ENCODE measurements at places on chromosomes 1 and 21.

DNA sequence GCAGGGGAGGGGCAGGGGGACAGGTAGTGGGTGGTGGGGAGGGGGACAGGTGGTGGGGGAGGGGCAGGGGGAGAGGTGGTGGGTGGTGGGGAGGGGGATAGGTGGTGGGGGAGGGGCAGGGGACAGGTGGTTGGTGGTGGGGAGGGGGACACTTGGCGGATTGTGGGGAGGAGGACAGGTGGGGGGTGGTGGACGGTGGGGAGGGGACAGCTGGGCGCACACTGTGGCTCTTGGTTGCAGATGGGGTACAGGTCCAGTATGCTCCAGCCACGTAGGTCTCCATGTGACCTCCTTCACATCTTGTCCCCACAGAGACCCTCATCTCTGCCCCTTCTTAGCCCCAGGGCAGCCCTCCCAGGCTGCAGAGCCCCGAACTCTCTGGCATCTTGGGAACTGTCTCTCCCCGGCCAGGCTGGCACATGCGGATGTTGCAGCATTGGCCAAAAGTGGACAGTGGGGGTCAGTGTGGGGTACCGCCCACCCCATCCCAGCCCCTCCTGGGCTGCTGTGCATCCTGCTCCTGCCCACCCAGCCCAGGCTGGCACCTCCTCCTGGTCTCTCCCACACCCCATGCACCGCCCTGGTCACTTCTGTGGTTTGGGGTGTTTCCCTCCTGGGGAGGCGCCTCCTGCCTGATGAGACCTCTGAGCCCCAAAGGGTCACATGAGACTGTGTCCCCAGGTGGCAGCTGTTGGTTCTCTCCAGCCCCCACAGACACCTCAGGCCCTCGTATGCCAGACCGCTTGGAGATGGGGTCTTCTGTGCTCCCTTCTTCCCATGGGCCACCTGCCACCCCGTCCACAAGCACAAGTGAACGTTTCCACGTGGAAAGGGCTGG, 7.6 kb upstream of the SLC19A1 start:
- DNase-seq: no peak

GRCh38 chr1:87318056-87318650, 10.5 kb upstream of the LMO4 start:
- no peak for DNase-seq

GRCh38 chr1:222167896-222168295, 380.0 kb downstream of the HHIPL2 start:
- no peak for DNase-seq

- no peak for DNase-seq
Observed at GRCh38 chr1:247386687-247387086, 29.3 kb upstream of the NLRP3 start.

- DNase-seq: no peak
Observed at GRCh38 chr1:112011202-112011601, 21.7 kb upstream of the KCND3 start.

DNA sequence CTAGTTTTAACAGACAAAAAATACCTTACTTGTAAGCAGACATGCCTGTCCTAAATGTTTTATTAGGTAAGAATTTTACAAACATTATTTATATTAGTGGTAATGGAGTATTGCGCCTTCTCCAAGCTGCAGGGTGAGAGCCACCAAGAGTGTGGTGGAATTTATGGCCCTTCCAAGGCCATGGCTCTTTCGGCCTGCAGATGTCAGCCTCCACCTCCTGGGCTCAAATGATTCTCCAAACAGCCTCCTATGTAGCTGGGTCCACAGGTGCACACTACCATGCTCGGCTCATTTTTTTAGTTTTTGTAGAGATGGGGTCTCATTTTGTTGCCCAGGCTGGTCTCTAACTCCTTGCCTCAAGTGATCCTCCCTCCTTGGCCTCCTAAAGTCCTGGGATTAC, 56.3 kb downstream of the ITGB3BP start:
- no peak for DNase-seq

GRCh38 chr1:4161366-4162006, 261.4 kb upstream of the C1orf174 start:
- no peak for DNase-seq

GRCh38 chr1:9008236-9008635, 18.0 kb downstream of the SLC2A7 start:
- no peak for DNase-seq

DNA sequence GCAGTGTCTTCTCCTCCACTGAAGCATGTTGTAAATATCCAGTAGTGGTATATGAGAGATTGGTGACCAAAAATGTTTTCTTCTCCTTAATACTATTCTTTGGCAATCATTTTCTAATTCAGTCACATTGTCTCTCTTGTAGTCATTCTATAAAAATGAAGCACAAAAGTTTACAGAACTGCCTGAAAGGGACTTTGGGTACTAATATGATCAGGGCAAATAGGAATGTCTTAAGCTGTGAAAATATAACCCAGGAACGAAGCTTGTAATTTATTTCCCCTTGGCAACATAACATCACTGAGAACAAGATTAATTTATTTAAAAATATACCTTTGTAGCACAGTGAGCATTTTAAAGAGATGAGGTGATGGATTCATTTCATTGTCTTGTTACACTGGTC, 4.9 kb downstream of the B3GALT2 start:
- no peak for DNase-seq

DNA sequence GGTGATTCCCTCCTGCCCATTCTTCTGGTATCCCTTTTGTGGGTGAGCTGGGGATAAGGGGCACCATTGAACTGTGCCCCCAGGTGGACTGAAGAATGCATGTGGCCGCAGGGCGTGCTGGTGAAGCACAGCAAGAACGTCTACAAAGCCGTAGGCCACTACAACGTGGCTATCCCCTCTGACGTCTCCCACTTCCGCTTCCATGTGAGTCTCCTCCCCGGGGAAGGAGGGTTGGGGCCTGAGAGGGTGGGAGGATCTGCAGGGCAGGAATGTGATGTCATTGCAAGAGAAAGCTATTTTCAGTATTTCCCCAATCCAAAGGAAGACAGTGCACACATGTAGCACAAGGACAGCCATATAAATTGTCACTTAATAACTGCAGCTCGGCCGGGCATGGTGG, 7.5 kb upstream of the KPNA6 start:
- peak; percentile 44 for DNase-seq

DNA sequence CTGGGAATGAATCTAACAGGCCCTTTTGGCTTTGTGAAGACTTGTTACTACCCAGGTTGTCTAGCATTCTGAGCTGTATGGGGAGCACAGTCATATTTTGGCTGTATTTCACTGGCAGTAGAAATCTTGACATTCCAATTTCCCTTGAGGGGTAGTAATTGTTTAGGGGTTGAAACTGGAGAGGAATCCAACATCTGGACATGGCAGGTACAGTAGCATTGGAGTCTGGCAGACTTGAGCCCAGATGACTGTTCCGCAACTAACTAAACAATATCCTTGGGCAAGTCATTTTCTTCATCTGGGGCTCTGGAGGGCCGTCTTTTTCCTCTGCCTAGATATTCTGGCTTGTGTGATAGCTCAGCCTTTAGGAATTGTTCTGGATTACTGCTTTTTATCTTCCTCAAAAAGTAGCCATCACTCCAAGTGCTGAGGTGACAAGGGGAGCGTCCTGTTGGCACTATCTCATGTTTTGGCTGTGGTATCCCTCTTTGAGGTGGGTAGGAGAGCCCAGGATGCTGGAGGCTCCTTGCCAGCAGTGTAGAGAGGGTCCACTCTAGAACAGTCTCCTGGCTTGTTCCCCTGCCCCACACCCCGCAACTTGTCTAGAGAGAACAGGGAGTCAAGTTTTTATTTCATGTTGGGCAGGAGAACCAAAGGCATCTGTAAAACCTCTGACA, 22.7 kb upstream of the NBL1 start:
- no peak for DNase-seq

DNA sequence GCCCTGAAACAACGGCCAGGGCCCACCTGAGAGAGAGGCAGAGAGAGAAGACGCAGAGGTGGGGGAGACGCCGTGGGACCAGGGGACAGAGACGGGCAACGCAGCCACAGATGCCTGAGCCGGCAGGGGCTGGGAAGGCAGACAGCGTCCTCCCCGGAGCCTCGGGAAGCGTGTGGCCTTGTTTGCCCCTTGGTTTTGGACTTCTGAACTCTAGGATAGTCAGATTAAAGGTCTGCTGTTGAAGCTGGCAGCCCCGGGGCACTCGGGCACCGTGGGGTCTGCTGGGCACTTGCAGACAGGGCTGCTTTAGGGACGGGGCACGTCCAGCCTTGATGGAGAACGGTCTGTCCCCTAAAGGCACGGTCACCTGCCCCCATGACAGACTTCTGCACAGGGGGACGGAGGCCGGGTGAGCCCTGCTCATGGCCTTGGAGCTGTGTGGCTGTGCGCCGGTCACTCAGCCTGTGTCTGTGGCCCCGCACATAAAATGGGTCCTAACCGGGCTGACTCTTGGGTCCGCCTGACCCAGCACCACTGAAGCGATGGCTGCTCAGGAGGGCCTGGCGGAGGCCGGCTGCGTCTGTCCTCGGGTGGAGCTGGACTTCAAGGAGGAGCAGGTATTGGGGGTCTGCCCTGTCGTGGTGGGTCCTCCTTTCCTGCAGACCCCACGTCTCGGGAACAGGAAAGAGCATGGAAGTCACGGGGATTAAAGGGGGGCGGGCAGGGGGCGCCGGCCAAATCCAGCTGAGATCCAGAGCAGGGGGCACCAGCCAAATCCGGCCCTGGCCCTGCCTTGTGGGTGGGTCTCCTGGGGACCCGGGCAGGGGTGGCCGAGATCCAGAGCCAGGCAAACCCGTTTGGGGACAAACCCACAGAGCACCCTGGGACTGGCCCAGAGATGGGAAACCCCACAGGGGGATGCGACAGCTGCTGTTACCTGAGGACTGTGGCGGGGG, 9.6 kb upstream of the RNF223 start:
- no peak for DNase-seq

GRCh38 chr21:32352526-32352925, 40.3 kb downstream of the URB1 start:
- no peak for DNase-seq

GRCh38 chr1:227560393-227561173, 2.8 kb upstream of the ZNF678 start:
- no peak for DNase-seq

DNA sequence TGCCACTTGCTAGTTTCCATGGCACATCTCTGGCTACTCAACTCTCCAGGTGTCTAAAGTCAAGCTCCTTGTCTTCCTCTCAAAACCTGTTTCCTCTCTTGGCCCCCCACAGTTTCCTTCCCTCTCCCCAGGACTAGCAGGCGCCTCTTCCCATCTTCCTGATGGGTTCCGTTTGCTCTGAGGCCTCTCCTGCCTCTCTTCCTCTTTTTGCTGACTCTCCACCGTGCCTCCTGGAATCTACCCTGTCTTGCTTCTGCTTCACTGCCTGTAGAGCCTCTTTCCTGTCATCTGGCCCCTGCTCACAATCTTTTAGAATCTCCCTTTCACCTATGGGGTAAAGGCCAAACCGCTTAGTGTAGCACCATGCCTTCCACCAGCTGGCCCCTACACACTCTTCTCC, 21.8 kb upstream of the LHX4 start:
- no peak for DNase-seq

DNA sequence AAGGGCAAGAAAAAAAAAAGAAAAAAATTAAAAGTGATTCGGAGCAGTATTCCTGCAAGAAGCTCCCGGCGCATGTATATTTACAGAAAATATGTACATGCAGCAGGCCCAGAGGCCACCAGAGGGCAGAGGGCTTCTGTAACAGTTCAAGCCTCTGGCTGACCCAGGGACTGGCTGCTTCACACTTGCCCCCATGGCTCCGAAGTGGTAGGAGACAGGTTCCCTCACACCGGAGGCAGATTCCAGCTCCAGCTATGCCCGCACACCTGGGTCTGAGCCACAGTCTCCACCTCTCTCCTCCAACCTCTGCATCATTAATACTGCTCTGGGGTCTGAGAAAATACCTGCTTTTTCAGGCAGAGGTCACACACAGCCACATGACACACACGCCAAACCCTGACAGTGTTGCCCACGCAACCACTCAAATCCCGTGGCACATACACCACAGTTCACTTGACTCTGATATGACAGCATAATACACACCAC, 2.2 kb upstream of the ARHGAP30 start:
- peak; percentile 35 for DNase-seq

DNA sequence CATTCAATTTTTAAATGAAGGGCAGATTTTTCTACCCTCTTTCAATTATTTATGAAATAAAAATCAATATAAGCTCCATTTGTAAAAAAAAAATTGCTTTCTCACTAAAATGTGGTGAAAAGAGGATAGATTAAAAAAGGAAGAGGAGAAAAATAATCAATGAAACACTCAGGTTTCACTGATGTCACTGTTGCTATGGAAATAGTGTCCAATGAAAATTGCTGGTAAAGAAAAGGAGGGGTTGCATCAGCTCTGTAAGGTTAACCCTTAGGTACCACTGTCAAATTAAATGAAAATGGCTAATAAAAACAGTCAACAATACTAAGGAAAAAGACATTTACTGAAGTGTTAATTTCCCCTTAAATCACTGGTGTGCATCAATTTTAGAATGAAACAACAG, 91.6 kb upstream of the TTC39A start:
- no peak for DNase-seq
